ENCODE measurements at places on chromosomes 1 and 21.

DNA sequence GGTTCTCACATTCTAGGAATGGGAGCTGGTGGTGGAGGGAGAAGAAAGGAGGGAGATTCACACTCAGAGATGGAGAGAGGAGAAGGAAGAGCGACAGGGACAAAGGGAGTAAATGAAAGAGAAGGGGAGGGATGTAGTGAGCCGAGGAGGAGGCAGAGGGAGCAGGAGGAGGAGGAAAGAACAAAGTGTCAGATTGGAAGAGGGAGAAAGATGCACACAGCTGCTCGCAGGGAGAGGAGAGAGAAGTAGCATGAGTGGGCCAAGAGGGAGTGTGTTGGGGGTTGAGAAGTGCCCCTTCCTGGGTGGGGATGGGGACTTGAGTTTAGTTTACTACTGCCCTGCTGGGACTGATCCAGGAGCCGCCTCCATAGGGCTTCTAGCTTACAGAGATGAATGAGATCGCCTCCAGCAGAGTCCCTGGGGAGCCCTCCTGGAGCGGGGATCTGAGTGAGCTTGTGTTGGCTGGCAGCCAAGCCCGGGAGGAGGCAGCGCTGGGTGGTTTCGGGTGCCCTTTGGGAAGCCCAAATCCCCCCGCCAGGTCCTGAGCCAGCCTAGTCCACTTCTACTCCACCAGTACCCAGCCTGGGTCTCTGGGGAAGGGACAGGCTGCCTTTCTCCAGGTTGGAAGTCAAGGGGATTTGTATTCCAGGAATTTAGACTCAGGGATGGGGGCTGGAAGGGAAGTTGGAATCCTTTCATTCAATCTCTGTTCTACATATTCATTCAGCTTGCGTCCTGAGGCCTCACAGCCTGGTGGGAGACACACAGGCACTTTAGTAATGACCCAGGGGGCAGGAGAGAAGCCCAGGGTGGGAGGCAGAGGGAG lies 20.9 kb downstream of the PTPRU start:
- DNase-seq: no peak

GRCh38 chr1:119660253-119661083 lies 12.4 kb upstream of the ZNF697 start:
- DNase-seq: no peak

GRCh38 chr1:233885196-233885920 lies 19.1 kb upstream of the SLC35F3 start:
- DNase-seq: no peak

DNA sequence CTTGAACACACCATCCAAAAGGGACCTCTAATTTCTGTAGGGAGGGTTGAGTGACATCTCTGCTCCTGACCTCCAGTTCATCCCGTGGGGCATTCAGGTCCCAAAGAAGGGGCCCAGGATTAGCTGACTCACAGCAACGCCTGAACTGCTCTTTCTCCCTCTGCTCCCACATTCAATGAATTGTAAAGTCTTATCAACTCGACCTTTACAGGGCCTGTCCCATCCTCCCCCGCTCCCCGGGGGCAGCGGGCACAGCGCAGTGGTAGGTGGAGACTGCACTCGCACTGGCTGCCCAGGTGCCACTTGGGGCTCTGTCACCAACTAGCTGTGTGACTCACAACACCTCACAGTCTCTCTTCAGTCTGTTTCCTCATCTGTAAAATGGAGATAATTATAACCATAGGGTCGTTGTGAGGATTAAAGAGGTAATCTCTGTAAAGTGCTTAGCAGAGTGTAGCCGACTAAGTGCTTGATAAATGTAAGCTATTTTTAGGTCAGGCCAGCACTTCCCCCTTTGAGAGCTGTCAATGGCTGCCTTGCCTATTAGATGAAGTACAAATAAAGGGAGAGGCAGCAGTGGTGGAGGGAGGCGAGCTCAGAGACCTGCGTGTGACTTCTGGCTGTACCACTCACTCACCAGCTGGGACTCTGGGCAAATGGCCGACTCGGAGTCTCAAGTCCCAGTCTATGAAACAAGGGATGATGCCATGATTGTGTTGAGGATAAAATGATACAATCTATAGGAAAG lies 637 bp upstream of the MYBPHL start:
- no peak for DNase-seq

GRCh38 chr1:21097729-21098128 lies 79.0 kb downstream of the EIF4G3 start:
- DNase-seq: no peak
